HCT116 (cell line): ENCODE measurements at places on chromosomes 1 and 21. TPM values are rescaled to one million over a fixed set of nuclear protein-coding genes. Genes with fewer than 3 reads are reported as not detected.

DNA sequence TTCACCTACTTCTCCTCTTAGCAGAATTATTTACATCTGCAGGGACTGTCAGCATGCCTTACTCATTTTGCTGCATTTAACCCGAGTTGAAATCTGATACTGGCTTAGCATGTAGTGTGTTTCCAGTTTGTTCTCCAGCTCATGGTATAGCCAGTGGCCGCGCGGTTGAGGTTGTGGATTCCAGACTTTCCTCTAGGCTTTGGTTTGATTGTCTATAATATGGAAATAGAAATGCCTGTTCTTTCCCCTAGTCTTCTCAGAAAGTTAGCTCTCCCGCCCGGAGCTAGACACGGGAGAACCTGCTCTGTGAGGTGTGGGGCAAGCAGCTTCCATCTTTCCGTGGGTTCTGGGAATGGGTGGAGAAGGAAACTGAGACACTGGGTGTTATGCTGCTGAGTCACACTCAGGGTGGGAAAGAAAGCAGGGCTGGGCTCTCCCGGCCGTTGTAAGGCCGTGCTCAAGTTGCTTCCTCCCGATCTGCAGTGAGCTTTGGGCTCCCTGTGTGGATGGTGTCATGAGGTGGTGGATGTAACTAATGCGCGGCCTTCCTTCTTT is 206.8 kb upstream of the TMEM51 start:
- DNase-seq: no peak

DNA sequence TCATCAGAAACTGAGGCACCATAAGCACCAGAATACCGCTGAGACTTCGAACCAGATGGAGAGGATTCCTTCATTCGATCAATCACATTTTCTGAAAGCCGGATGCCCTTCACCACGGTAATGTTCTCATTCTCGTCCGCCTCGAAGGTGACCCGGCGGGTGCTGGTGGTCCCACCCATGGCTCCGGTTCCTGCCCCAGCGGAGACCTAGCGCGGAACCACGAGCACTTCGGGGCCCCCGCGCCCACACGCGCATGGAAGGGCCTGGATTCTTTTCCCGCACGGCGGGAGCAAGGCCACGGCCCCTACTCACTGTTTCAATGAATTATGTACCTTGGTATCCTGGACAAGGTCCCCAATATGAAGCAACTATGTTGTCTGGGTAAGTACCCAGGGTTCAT is 33.1 kb upstream of the WDTC1 start:
- DNase-seq: no peak

GRCh38 chr1:178518894-178519293 is 6.0 kb downstream of the TEX35 start:
- DNase-seq: no peak

GRCh38 chr1:163163881-163164582 is 38.7 kb downstream of the RGS5 start:
- DNase-seq: no peak

DNA sequence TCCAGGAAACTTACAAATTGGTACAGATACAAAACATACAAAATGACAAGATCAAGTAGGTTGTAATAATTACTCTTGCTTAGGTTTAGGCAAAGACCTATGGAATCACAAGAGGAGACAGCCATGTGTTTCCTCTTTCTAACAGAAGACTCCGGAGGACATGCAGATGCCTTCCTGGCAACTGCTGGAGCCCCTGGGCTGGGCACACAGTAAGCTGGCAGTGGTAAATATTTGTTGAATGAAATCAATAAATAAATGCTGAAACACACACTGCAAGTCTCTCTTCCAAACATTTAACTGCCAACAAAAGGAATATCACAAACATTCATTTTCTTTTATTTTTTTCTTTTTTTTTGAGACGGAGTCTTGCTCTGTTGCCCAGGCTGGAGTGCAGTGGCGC is 149.4 kb downstream of the SLC45A1 start:
- no peak for DNase-seq

- no peak for DNase-seq
Observed at GRCh38 chr1:79133774-79134364, 127.3 kb upstream of the ADGRL4 start.

DNA sequence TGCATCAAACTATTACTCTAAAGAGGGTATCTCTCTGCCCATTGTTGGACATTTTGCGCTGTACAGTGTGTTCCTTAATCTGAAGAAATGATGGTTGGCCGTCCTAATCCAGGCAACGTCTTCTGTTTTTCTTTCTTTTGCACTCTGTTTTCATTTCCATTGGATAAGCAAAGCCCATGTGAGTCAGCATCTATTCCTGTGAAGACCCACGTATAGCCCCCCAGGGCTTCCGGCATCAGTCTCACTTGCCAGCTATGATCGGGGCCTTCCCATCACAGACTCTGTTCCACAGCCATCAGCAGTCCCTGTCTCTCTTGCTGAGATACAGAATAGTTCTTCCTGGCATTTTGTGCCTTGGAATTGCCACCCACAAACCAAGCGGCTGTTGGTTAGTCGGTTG is 29.2 kb upstream of the BRDT start:
- no peak for DNase-seq

- DNase-seq: no peak
Observed at GRCh38 chr1:28199328-28200233, 23.1 kb upstream of the PTAFR start.

- DNase-seq: no peak
Observed at GRCh38 chr21:29909571-29909970, 30.2 kb downstream of the GRIK1 start.

DNA sequence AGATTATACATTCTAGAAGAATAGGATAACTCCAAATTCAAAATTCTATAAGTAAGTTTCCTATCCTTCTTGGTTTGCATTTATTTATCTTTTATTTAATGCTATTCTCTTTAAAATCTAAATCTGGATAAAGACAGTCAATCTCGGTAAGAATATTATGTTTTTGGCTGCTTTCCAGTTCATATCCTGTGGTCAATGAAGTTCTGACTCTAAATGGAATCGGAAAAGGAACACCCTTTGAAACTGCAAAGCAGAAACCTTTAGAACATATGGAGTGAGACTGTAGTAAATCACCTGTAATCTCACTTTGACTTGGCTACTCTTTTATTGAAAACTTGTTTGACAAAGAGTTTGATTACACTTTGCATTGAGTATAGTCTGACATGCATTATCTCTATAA is 85.2 kb downstream of the KIFAP3 start:
- no peak for DNase-seq

DNA sequence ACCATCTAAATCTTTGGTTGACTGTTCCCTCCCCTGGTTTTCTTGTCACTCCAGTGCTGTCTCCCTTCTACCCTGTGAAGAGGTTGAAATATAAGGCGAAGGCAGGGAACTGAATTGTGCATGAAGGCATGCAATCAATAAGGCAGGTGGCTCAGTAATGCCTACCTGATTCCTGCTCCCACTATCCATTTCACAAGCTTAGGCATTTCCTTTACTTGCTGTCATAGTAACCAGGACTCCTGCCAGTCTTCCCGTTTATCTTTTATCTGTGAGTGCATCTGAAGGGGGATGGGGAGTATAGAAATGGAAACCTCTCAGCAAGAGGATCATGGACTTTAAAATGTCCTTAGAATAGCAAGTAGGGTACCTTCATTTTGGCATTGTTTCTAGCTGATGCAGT is 40.5 kb downstream of the MRPS6 start:
- DNase-seq: no peak

GRCh38 chr1:65792669-65793358 is at the start of gene PDE4B:
TSS of gene PDE4B (plus strand) at chr1:65792895.
- DNase-seq: no peak

GRCh38 chr21:31337996-31338907 is 5.8 kb downstream of the TIAM1 start:
- DNase-seq: no peak

DNA sequence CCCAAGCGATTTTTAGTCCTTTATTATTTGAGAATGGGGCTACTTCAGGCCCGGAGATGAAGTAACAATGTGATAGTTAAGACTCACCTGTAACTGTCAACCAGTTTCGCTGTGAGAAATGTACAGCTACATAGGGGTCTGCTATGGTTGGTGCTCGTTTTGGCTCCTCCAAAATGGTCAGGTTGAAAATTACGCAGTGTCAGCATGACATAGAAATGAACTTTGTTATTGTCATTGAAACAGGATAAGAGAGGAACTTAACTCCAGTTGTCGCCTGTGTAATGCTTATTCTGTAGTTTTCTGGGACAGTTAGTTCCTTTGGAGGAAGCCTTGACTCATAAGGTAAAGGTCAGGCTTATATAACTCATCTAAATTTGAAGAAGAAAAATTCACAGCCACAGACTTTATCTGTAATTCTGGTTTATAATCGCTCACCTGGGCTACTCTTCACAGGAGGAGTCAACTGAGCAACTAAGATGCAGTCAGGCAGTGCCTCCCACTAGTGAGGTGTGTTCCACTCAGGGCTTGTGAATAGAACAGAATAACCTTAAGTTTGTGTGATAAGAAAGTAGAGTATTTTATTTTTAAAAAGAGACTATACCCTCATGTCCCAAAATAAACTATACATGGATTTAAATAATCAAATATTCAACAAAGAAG is 130.9 kb downstream of the CD247 start:
- no peak for DNase-seq

GRCh38 chr21:45613881-45614280 is 29.6 kb upstream of the PCBP3 start:
- no peak for DNase-seq

DNA sequence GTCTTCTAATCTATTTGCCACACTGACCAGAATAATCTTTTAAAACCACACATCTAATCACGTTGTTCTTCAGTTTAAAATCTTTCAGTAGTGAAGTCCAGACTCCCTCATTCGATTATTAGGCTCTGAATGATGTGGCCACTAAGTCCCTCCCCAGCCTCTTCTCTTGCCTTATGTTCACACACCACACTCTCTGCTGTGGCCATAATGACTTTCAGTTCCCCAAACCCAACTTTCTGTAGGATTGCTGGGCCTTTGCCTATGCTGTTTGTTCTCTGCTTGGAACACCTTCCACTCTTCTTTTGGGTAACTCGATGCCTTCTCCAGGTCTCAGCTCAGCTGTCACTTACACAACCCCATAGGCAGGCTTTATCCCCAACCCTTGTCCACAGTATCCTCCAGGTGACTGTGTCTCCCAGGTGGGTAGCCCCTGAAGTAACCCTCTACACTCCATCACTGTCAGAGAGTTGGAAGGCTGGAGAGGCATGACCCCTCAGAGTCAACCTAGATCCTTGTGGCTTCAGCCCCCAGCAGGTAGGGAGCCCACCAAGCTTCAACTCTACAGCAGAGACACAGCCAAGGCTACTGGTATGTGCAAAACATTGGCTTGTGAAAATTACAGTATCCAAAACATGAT is 8.4 kb upstream of the SLC37A1 start:
- DNase-seq: no peak

- no peak for DNase-seq
Observed at GRCh38 chr1:3625151-3625907, 514 bp downstream of the TPRG1L start.

GRCh38 chr1:180234369-180235076 is 4.5 kb downstream of the LHX4 start:
- no peak for DNase-seq

The OR2T12 gene
- total RNA-seq: not detected

The KRTAP22-2 gene
- not detected for total RNA-seq

The CD1E gene
- not detected for total RNA-seq

The VANGL2 gene
- total RNA-seq: 1.1 TPM

The MYBPH gene
- 0.22 TPM for total RNA-seq

The FTCD gene
- total RNA-seq: 2.5 TPM

The NCF2 gene
- total RNA-seq: 0.25 TPM

The BACE2 gene
- total RNA-seq: 23.2 TPM

The OR6N1 gene
- not detected for total RNA-seq

The NBPF4 gene
- total RNA-seq: not detected
